Esophagus squamous epithelium (tissue), 5 donors: ENCODE measurements at places on chromosomes 5 and 9.

- DNase-seq = no peak
Measured at GRCh38 chr5:128681096-128681495, 143.1 kb upstream of the FBN2 start.

- DNase-seq = no peak
Measured at GRCh38 chr9:37952731-37953130, 48.8 kb upstream of the SLC25A51 start.

DNA sequence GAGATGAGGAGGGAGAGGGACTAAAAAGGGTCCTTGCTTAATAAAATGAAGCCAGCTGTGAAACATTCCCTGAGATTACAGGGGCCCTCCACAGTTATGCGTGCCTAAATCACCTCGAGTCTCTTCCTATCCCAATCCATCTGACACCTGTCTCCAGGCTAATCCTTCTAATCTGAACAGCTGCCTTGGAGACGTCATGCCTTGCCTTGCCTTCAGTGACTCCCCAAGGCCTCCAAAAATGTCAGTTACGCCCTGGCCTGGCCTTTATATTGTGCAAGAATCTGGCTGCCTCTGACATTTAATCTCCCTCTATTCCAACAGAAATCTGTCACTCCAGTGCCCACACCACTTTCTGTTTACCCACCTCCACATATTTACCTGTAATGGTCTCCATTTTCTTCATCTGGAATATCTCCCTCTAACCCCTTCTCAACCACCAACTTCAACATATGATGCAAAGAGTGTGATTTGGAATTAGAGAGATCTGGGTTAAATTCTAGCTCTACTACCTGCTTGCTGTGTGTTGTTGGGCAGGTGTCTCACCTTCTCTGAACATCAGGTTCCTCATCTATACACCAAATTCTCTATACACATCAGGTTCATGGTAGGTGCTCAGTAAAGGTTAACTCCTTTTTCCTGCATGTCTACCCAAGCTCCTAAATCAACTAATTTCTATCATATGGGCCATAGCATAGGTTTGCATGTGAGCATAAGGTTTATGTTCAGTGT, 57.9 kb downstream of the PTCD2 start:
- DNase-seq = no peak

GRCh38 chr9:89721176-89721700, 116.4 kb downstream of the GADD45G start:
- no peak for DNase-seq

DNA sequence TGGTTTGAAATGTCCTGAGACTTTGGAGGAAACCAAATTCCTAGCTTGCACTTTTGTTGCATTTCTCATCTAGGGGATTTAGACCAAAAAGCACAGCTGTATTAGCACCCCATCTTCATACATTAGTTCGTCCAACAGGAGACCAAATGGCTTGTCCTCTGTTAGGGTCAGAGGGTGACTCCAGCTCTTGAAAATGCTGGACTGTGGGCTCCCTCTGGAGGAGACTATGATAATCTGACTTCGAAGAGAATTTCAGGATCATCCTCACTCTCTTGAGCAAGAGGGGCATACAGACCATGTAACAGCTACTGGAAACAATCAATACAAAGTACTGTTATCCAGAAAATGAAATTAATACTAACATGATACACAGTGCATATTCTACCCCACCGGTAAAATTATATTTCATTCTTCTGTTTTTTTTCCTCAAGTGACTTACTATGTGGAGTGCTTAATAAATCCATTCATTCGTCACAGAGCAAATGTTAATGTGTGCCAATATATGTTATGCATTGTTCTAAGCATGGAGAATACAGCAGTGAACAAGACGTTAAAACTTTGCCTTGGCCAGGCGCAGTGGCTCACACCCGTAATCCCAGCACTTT, 63.7 kb upstream of the PPP2CA start:
- no peak for DNase-seq
